ENCODE measurements at places on chromosomes 12 and 14.

DNA sequence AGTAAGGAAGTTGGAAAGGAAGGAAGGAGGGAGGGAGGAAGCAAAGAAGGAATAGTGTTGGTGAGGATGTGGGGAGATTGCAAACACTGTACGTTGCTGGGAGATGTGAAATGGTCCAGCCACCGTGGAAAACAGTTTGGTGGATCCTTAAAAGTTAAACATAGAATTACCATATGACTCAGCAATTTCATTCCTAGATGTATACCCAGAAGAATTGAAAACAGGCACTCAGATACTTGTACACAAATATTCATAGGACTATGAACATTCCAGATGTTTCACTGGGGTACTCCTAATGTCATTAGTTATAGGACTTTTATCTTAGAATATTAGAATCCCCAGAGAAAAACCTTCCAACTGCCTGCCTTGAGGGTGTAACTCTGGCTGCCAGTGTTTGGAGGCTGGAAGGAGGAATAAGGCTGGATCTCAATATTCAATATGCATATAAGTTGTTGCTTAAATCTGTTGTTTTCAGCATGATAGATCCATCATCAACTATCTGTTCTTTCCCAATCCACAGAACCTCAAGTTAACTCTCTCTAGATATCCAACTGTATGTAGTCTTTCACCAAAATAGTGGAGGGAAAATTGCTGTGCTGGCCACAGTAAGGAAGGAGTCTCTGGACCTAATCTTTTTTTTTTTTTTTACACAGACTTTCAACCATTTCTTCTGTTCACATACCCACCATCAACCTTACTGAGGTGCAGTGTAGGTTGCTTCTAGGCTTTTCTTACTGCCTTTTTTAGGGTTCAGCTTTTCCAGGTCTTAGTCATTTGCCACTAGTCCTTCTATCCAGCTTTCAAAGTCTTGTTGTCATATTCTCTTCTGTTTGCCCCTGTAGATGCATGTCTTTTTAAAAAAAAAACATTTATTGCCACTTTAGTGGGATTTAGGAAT lies 94.5 kb downstream of the DNAI7 start:
- DNase-seq, result no peak

- no peak for DNase-seq
Observed at GRCh38 chr14:105281371-105282097, 19.3 kb downstream of the BRF1 start.

GRCh38 chr12:84502907-84503787 lies 409.5 kb downstream of the SLC6A15 start:
- no peak for DNase-seq

DNA sequence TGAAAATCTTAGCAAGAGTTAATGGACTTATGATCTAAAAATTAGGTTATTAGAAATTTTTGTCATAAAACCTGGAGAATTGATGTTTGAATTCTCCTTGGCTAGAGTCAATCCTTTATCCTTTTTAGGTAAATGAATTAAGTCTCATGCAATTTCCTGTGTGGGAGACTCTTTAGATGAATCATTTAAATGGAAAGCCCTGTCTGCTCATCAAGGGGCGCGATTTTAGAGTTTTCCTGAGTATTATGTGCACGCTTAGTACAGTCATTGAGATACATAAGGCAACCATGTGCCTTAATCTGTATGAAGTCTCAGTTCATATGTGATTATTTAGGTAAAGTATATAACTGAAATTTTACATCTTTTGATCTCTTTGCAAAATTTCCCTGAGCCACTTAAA lies 974.7 kb downstream of the NRXN3 start:
- no peak for DNase-seq

GRCh38 chr14:50599700-50600444 lies 39.9 kb downstream of the ATL1 start:
- peak; percentile 7 for DNase-seq

GRCh38 chr14:75260025-75260763 lies 18.4 kb upstream of the FOS start:
- DNase-seq, result no peak

DNA sequence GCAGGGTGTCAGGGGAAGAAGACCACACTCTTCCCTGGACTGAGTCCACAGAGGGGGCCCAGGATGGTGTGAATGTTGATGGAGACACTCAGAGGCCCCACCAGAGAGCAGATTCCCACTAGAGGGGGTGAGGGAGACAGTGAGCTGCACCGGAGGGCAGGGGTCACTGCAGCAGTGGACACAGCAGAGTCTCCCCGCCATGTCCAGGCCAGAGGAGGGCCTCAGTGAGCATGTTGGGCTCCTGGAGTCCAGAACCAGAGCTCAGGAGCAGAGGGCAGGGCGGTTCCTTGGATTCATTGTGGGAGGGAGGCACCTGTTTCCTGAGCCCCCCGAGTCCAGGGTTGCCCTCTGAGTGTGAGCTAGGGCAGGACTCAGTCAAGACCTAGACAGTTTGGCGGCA lies 1.8 kb upstream of the KRT82 start:
- DNase-seq, result no peak

DNA sequence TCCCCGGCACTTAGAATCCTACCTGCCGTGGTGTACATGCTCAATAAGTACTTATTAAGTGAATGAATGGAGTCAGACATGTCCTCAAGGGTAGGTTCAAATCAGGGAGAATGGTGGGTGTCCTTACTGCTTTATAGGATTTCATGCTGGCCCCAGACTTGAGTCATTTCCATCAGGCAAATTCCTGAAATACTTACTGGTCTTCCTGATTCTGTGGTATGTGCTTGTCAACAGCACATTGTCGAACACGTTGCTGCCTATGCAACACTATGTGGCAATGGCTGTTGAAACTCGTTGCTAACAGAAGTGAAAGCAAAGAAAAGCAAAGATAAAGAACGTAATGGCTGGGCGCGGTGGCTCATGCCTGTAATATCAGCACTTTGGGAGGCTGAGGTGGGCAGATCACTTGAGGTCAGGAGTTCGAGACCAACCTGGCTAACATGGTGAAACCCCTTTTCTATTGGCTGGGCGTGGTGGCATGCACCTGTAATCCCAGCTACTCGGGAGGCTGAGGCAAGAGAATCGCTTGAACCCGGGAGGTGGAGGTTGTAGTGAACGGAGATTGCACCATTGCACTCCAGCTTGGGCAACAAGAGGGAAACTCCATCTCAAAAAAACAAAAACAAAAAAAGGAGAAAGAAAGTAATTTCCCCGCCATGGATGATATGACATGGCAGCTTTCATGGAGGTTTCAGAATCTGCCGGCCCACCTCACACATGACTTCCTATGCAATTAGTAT lies 214.9 kb downstream of the ZFP36L1 start:
- DNase-seq, result no peak
